Posterior vena cava (tissue), 2 donors: ENCODE measurements at places on chromosomes 13 and 19. TPM values are rescaled to one million over a fixed set of nuclear protein-coding genes. Genes with fewer than 3 reads are reported as not detected.

Gene CBARP
- total RNA-seq = 1.5 TPM

Gene LMTK3
- total RNA-seq = 0.57 TPM

Gene ZNF527
- total RNA-seq = 4.2 TPM

- no peak for DNase-seq
Observed at GRCh38 chr19:17402982-17403855, 2.2 kb downstream of the BST2 start.

DNA sequence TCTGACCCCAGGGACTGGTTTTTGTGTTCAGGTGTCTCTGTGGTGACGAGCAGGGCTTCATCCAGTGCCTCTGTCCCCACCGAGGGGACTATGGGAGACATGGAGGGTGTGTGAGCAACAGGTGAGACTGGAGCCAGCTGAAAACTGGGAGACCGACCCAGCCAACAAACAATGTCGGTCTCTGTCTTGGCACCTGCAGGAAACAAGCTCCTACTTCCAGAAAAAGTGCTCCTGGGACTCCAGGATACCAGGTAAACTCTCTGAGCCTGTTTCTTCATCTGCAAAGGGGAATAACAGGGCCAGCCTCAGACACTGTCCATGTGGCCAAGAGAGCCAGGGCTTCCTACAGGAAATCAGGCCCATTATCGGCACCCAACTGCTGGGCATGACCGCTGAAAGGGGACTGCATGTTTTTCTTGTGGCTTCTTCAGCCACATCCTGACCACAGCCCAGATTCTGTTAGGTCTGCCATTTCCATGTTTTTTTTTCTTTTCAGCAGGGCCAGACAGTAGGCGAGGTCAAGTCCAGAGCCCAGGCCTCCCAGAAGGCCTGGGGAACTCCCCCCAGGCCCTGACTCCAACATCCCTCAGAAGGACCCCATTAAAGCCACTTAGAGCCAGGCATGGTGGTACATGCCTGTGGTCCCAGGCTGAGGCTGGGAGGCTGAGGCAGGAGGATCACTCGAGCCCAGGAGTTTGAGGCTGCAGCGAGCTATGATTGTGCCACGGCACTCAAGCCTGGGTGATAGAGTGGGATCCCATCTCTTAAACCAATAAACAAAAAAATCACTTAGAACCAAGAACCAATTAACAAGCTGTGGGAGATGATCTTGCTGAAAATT lies 836 bp upstream of the BST2 start:
- no peak for DNase-seq

DNA sequence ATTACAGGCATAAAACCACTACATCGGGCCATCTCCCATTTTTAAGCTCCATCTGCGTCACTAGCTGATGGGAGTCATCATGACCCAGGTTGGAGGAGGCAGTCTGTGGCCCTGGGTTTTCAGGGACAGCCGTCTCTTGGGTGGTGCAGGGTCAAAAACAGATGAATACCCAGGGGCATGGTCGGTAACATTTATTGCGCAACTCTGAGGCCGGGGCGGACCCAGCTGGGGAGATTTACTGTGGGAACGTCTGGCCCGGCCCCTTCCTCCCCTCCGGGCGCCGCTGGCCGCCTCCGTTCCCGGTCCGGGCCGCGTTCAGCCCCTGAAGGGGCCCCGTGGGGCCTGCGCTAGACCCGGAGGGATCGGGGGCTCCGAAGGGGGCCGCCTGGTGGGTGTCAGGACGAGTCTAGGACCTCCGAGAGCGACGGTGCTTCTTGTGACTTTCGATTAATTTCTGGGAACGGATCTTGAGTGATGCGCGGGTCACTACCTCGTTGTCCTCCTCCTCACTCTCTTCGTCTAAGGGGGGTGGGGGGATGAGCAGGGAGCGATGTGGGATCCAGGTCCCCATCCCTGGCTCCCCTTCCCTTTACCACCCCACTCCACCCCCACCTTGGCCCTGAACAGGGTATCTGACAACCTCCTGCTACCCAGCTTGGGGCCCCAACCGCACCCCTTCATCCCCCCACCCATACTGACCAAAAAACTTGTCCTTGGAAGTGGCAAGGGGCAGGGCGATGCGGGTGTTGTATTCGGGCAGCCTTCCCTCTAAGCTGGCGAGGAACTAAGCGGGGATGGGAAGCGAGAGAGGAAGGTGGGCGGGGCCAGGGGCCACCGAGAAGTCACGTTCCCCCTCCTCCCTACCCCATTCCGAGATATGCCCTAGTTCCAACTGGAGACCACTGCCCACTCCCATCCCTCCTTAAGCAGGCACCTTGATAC lies 1.6 kb upstream of the RGL3 start:
- DNase-seq = peak; percentile 88

- no peak for DNase-seq
Observed at GRCh38 chr13:110600261-110600819, 15.0 kb upstream of the NAXD start.

DNA sequence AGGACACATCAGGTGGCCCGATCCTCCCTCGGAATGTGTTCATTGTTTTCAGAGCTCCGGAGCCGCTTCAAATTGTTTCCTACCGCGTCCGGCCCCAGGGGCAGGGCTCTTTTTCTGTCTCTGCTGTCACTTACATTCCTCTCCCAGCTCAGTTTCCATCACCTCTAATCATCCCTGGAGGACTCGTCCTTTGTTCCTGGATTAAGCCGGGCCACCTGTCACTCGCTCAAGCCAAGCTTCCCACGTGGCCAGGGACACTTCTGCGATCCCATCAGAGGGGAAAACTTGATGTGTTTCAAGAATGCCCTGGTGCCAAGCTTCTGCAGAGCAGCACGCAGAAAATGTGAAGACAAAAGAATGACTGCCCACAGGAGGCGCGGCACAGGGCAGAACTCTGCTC lies 13.5 kb downstream of the IL17D start:
- DNase-seq = no peak

GRCh38 chr13:22629374-22629773 lies 551.4 kb upstream of the SGCG start:
- no peak for DNase-seq
